Heart right ventricle (tissue), 16 donors: ENCODE measurements at places on chromosomes 5 and 9.

DNA sequence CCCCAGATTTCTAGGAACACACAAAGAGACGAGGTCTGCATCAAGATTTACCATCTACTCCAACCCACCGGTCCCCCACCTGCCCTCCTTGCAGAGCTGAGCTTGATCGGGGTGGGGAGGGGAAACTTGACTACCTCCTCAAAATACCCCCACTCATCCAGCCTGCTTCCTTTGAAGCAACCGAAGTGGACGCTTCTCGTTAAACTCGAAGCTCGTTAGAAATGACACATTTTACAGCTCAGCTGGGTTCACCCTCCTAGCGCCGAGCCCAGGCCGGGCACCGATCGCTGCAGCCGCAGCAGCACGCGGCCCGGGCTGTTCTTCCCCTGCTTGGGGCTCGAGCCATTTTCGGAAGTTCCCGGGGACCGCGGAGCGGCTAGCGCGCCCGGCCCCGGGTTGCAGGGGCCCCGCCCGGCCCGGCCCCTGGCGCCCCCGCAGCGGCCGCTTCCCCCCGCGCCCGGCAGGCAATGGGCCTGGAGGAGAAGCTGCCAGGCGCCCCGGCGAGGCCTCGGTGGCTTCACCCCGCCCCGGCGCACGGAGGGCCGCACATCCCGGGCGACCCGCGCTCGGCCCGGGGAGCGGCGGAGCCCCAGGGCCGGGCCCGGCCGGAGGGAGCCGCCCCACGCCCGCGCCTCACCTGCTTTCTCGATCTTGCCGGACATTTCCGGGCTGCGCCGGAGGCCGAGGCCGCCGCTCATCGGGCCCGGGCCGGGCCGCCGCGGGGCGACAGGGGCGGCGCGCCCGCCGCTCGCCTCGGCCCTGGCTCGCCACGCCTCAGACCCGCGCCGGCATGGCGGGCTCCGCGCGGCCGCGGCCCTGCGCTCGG lies 530 bp downstream of the RAPGEF1 start:
- H3K27me3 ChIP-seq: no peaks in the 10 kb centered on the region
- H3K36me3 ChIP-seq: no peaks in the 10 kb centered on the region
- peak overlapping the region; percentile 79 for H3K4me3 ChIP-seq

GRCh38 chr5:132265336-132266030 lies 8.0 kb downstream of the PDLIM4 start:
- peaks cover 51% of the 10 kb centered on the region for H3K4me1 ChIP-seq
- H3K27ac ChIP-seq: peak overlapping the region; percentile 71
- H3K27me3 ChIP-seq: no peaks in the 10 kb centered on the region
- H3K36me3 ChIP-seq: no peaks in the 10 kb centered on the region

- H3K4me1 ChIP-seq: no peaks in the 10 kb centered on the region
- DNase-seq: no peak
- H3K36me3 ChIP-seq: no peaks in the 10 kb centered on the region
- H3K27ac ChIP-seq: no peak overlapping the region
Observed at GRCh38 chr9:1653282-1653681, 361.9 kb upstream of the SMARCA2 start.

DNA sequence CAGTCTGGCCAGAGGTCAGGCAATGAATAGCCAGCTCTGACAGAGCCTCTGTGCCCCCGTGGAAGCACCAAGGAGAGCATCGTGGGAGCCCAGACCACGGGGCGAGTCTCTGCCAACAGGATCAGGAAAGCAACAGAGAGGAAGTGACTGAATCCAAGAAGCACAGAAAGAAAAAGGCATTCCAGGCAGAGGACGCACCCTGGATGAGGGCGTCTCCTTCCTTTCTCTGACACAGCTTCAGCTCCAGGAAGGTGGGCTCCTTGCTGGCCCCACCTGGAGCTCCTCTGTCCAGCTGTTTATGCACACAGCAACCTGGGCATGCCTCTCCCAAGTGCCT lies 16.6 kb downstream of the HK3 start:
- no peaks in the 10 kb centered on the region for H3K27me3 ChIP-seq
- no peaks in the 10 kb centered on the region for H3K4me1 ChIP-seq
- H3K27ac ChIP-seq: no peak overlapping the region
- no peaks in the 10 kb centered on the region for H3K36me3 ChIP-seq
- DNase-seq: no peak

DNA sequence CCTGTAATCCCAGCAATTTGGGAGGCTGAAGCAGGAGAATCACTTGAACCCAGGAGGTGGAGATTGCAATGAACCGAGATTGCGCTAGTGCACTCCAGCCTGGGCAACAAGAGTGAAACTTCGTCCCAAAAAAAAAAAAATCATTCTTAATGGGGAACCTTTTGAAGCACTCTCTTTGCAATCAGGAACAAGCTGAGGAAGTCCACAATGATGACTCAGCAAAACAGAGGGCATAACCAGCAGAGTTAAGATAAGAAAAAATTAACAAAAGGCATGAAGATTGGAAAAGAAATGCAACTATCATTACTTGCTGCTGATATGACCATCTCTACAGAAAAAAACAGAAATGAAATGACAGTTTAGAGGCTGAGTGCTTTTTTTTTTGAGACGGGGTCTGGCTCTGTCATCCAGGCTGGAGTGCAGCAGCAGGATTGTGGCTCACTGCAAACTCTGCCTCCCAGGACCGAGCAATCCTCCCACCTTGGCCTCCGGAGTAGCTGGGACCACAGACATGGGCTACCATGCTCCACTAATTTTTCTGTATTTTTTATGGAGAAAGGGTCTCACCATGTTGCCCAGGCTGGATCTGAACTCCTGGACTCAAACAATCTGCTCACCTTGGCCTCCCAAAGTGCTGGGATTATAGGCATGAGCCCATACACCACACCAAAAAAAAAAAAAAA lies 88.0 kb downstream of the FNBP1 start:
- no peaks in the 10 kb centered on the region for H3K27me3 ChIP-seq
- no peak overlapping the region for H3K27ac ChIP-seq
- no peaks in the 10 kb centered on the region for H3K4me1 ChIP-seq
- peaks cover 57% of the 10 kb centered on the region for H3K36me3 ChIP-seq
- H3K4me3 ChIP-seq: no peak overlapping the region
- no peak for DNase-seq

DNA sequence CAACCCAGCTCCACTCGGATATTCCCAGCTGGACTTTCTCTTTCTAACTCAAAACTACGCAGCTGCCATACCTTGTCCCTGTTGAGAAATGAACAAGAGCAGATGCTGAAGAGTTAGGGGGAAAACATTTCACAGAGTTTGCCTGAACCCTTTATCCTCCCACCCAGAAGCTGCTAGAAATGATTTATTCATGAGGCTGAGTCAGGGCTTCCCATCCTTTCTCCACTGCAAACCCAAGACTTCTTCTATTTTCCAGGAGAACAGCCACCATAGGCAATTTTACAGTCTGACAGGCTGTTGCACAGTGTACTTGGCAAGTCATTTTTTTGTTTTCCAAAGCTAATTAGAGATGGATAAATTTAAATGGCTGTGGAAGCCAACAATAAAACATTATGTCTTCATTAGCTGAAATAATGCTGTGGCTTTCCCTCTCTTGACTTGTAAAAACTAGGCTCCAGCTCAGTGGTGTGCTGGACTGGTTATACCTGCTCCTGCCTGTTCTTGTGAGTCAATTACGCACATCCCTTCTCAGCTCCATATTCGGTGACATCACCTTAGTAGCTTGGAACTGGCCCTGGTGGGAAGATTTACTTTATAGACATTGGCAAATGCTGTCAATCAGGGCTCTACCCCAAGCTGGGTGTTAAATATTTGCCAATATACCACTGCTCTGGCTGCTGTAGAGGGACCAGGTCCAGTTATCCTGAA lies 71.9 kb downstream of the KIF4B start:
- no peak overlapping the region for H3K27ac ChIP-seq
- H3K4me1 ChIP-seq: no peaks in the 10 kb centered on the region
- H3K27me3 ChIP-seq: no peaks in the 10 kb centered on the region
- DNase-seq: no peak
- no peak overlapping the region for H3K4me3 ChIP-seq

- H3K4me3 ChIP-seq: peak overlapping the region; percentile 67
- no peaks in the 10 kb centered on the region for H3K36me3 ChIP-seq
- no peaks in the 10 kb centered on the region for H3K27me3 ChIP-seq
- peaks cover 5% of the 10 kb centered on the region for H3K4me1 ChIP-seq
Observed at GRCh38 chr9:78236551-78236910, 656 bp downstream of the CEP78 start.

GRCh38 chr9:126809068-126809467 lies 4.2 kb downstream of the ZBTB43 start:
- no peak overlapping the region for H3K4me3 ChIP-seq
- H3K4me1 ChIP-seq: peaks cover 23% of the 10 kb centered on the region
- peak overlapping the region; percentile 23 for H3K27ac ChIP-seq
- H3K36me3 ChIP-seq: peaks cover 47% of the 10 kb centered on the region

DNA sequence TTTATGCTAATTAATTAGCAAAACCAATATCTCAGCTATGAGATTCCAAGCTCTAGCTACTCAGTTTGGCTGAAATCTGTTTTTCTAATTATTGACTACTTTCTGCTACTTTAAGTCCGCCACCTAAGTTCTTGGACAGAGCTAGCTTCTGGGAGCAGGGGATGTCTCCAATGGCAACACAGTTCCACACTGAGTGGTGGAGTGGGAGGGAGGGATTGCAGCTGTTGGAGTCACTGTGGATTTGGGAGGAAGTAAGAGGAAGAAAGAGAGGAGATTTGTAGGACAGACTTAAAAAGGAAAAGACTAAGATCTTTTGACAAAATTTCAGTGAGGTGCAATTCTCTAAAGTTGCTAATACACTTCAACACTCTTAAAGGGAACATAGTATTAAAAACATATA lies 450.8 kb downstream of the NFIB start:
- H3K27ac ChIP-seq: peak overlapping the region; percentile 39
- H3K4me3 ChIP-seq: no peak overlapping the region
- H3K27me3 ChIP-seq: no peaks in the 10 kb centered on the region
- H3K4me1 ChIP-seq: peaks cover 33% of the 10 kb centered on the region
- no peaks in the 10 kb centered on the region for H3K36me3 ChIP-seq

DNA sequence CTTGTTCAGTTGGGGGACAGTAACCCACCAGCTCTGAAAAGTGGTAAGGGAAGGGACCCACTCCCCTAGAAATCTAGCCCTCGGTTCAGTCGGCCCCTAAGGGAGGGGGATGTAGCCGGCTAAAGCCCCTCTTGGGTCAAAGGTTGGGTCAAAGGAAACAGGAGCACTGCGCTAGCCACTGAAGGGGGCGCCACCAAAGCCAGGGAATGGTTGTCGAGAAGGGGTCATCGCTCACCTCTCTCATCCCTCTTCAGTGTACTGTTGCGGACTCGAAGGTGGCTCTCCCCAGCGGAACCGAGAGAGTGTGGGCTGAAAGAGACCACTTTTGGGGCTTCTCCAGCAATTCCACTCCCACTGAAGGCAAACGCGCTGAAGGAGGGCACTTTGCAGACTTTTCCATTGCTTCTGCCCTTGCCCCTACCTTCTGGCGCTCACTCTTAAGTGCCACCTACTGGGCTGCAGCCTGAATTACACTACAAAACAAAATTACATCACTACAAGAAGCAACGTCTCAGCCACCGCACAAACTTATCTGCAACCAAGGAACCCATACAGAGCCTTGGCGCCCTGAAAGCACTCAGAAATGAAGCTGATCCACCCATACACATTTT lies 396.9 kb downstream of the PDE4D start:
- H3K4me1 ChIP-seq: no peaks in the 10 kb centered on the region
- no peaks in the 10 kb centered on the region for H3K27me3 ChIP-seq
- no peak overlapping the region for H3K4me3 ChIP-seq

- no peak overlapping the region for H3K27ac ChIP-seq
- no peak for DNase-seq
- no peaks in the 10 kb centered on the region for H3K36me3 ChIP-seq
- no peaks in the 10 kb centered on the region for H3K4me1 ChIP-seq
- no peaks in the 10 kb centered on the region for H3K27me3 ChIP-seq
Observed at GRCh38 chr5:28355831-28356230, 1317.4 kb upstream of the CDH9 start.

GRCh38 chr5:139171779-139172404 lies 26.3 kb downstream of the SIL1 start:
- no peak overlapping the region for H3K4me3 ChIP-seq
- H3K4me1 ChIP-seq: no peaks in the 10 kb centered on the region
- H3K27ac ChIP-seq: no peak overlapping the region
- no peaks in the 10 kb centered on the region for H3K36me3 ChIP-seq
- no peak for DNase-seq

- H3K4me3 ChIP-seq: peak overlapping the region; percentile 20
- H3K27ac ChIP-seq: peak overlapping the region; percentile 77
- peaks cover 35% of the 10 kb centered on the region for H3K27me3 ChIP-seq
Observed at GRCh38 chr9:134526584-134527477, 114.8 kb upstream of the COL5A1 start.

DNA sequence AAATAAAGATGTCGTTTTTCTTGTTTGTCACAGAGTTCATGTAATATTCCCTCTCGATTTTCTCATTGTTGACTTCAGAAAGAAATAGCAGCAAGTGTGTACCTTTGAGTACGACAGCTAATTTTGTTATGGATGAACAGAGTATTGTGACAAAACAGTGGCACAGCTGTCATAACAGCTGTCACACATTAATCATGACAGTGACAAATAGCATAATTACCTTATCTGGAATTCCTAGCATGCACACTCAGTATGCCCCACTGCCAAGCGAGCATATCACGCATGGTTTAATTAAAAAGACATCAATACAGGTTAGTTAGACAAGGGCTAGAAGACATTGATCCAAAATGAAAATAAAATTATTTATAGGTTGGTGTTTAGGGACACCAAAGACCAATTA lies 375.1 kb downstream of the SPATA31D1 start:
- no peak for DNase-seq
- H3K27ac ChIP-seq: no peak overlapping the region

DNA sequence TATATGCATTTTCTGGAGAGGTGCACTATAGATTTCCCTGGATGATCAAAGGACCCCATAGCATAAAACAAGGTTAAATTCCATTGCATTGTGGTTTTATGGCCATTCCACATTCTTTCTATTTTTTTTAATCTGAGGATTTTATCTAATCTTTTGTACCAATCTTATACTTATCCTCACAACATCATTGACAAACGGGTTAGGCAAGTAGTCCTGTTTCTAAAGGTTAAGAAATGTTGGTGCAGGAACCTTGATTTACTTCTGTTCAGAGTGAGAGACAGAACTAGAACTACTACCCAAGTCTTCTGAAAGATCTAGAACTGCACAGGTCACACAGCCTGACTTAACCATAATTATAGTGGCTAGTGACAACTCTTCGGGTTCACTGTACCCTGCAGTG lies 5.7 kb upstream of the DAB2 start:
- no peak overlapping the region for H3K4me3 ChIP-seq
- no peak overlapping the region for H3K27ac ChIP-seq
- peaks cover 12% of the 10 kb centered on the region for H3K27me3 ChIP-seq
- peaks cover 19% of the 10 kb centered on the region for H3K4me1 ChIP-seq

GRCh38 chr5:35476797-35477196 lies 140.9 kb upstream of the SPEF2 start:
- H3K4me1 ChIP-seq: no peaks in the 10 kb centered on the region
- H3K27me3 ChIP-seq: no peaks in the 10 kb centered on the region
- no peak for DNase-seq

DNA sequence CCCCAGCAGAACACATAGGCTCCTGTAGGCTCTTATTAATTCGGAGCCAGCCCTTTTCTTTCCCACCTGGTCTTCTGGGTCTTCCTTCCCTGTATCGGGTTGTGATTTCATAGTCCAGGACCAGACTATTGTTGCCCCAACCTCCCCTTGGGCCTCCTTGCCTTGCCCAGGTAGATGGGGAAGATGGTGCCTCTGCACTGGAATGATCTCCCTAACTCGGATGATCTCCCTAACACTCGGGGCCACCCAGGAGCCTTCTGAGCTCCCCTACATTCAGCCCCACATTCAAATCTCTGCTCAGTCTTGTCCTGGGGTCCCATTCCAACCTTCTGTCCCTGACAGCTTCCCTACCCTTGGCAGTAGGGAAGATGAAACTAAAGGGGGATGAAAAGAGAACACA lies 2.7 kb upstream of the IRF1 start:
- peaks cover 2% of the 10 kb centered on the region for H3K36me3 ChIP-seq
- H3K27ac ChIP-seq: no peak overlapping the region
